Renal pelvis (tissue), 12 donors: ENCODE measurements at places on chromosomes 3 and 15.

- DNase-seq: no peak
Observed at GRCh38 chr3:194906229-194906629, 220.5 kb downstream of the FAM43A start.

- DNase-seq: no peak
Observed at GRCh38 chr3:128436214-128436613, 30.5 kb downstream of the DNAJB8 start.

- DNase-seq: no peak
Observed at GRCh38 chr3:36741285-36741684, 23.1 kb downstream of the DCLK3 start.

- DNase-seq: peak; percentile 11
Observed at GRCh38 chr15:61731099-61731498, 329.1 kb downstream of the VPS13C start.

DNA sequence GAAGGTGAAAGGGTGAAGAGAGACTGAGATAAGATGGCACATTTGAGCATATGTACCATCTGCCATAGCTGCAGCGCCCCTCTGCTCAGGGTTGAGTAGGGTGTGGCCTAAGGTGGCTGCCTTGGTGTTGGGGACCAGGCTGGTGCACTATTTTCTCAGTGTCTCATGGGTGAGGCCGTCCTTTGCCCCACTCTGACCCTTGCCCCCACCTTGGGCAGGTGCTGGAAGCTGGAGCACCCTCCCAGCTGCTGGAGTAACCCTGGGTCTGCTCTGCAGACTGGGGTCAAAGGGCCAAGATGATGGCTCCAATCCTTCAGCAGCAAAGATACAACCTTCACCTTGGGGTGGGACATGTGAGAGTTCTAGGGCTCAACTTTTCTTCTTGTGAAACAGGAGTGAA is 69.2 kb downstream of the DAPK2 start:
- DNase-seq: no peak

DNA sequence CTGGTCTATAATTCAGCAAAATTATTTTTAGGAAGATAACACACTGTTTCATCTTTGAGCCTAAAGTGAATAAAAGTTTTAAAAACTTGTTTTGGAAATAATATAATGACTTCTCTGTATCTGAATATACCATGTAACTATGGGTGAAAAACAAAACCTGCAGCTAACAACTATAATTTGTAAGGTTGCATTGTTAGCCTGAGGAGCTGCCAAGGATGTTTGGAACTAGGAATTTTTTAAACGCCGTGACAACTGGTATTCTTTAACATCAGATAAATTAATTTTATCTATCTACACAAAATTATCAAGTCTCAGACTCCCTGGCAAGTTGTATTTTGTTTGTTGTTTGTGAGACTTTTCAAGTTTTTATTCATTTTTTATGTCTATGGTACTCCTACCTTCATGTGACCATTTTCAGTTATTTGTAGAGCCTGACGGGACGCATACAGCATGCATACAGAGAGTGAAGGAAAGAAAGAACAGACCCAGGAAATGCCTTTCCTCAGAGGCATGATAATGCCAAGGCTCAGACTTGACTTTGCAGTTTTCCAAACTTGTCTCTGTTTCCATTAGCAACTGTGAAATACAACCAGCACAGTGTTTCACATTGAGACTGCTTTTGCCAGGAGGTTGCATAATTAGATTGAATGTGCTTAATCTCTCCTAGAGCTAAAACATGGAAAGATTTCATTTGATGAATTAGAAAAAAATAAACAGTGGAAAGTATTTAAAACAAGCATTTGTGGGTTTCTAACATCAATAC is 60.8 kb upstream of the ARHGEF26 start:
- DNase-seq: peak; percentile 9

- DNase-seq: no peak
Observed at GRCh38 chr3:111750278-111750884, 108.7 kb upstream of the PHLDB2 start.

- no peak for DNase-seq
Observed at GRCh38 chr3:187798531-187799530, 53.6 kb upstream of the BCL6 start.

GRCh38 chr3:9280451-9281219 is 31.2 kb upstream of the SRGAP3 start:
- peak; percentile 17 for DNase-seq

- DNase-seq: peak; percentile 66
Observed at GRCh38 chr3:124995460-124995994, 60.3 kb downstream of the HEG1 start.

DNA sequence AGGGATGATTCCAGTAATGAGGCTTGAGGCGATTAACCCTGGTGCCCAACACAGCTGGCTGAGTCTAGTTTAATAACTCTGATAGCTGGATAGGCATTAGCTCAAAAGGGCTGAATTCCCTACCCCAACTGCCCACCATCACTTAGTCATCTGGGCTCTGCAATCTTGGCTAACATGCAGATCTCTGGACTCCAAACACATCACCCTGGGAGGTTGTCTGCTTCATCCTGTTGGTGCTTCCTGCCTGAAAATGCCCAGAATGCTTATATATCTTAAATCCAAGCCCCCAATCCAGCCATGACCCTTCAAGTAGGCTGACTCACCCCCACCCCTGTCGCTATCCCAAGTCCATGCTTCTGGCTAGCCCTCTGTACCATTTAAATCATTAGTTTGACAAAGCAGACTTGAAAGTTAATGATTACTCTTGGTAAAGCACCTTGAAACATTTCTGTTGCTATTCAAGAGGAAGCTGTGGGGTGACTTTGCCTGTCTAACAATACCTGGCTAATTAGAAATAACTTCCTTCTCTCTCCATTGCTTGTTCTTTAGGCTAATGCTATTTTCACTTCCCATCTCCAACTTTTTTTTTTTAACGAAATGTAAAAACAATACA is 107.0 kb upstream of the RORA start:
- no peak for DNase-seq

- DNase-seq: no peak
Observed at GRCh38 chr3:54374214-54374852, 252.0 kb downstream of the CACNA2D3 start.

- peak; percentile 80 for DNase-seq
Observed at GRCh38 chr15:101641129-101641764, 10.9 kb downstream of the TM2D3 start.

DNA sequence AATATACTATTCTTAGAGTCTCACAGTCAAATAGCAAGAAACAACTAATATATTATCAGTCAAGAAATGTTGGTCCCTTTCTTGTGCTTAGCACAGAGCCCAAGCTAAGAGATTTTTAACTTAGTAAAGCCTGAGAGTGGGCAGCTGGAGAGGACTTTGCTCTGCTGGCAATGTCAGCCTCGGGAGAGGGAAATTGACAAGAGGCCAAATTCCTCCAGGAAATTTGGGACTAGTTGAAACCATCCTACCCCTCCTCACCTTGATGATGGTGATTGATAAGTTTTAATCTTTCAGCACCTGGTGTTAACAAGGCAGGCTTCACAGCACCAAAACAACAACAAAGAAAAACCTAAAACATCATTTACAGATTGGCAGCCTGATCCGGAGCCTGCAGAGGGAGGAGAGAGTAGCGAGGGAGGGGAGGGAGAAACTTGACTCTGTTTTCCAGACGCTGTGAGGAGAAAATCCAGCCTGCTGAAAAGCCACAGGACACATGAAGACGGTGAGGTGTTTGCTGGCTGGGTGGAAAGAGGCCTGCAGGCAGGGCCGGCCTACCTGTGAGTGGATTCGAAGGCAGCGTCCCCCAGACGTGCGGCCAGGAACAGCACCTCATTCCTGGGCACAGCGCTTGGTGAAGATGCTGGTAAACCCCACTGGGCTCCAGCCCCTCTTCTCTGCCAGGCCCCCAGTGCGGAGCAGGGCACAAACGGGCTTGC is 150.9 kb downstream of the LRRC28 start:
- DNase-seq: no peak

DNA sequence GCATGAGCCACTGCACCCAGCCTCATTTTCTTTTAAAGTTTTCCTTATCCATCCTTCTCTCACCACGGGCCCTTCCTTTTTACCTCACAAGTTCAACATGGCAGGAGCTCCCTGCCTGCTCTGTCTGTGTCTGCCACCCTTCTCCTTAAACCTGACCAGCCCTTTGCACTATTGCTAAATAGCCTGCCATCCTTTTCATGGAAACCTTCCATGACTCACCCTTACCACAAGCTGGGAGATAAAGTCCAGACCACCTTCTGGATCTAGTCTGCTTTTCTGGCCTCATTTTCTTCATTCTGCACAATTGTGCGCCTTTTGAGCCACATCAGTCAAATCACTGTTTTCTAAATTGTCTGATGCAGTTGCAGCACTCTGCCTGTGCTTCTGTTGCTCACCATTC is 8.9 kb downstream of the PARP14 start:
- no peak for DNase-seq

DNA sequence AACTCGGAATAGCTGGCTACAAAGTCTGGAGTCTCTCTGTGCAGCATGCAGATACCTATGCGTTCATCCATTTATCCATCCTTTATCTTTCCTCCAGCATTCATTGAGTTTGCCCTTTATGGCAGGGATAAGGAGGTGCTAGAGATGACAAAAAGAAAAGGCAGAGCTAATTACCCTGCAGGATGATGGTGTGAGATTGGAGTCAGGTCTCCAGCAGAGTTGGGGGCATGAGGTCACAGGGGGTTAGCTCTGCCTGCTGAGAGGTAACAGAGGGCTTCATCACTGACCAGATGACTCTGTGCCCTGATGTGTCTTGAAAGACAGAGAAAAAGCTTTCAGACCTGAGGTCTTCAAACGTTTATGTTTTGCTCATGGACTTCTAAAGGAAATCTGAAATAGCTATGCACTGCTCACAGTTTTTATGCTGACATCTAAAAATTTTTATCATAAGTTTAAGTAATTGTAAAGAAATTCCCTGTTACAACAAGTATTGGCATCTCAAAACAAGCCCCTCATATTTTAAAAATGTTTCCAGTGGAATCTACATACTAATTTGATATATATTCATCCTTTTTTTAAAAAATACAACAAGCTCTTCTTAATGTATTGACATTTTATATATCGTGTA is 132.3 kb upstream of the ANKRD28 start:
- no peak for DNase-seq

DNA sequence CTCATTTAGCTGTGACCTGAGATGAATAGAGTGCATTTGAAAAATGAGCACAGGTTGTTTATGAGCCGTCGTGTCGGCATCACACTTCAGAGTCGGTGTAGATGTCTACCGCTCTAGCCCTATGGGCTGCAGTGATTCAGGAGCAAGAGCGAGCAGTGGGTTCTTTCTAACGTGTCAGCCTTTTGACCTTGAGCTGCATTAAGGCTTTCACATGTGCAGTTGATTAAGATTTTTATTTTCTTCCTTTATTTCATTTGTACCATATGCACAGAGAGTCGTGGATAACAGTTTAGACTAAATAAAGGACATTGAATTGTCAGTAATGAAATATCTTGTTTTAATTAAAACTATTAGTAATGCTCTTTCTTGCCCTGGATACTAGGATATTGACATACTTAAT is 368.2 kb downstream of the PTPRG start:
- no peak for DNase-seq

DNA sequence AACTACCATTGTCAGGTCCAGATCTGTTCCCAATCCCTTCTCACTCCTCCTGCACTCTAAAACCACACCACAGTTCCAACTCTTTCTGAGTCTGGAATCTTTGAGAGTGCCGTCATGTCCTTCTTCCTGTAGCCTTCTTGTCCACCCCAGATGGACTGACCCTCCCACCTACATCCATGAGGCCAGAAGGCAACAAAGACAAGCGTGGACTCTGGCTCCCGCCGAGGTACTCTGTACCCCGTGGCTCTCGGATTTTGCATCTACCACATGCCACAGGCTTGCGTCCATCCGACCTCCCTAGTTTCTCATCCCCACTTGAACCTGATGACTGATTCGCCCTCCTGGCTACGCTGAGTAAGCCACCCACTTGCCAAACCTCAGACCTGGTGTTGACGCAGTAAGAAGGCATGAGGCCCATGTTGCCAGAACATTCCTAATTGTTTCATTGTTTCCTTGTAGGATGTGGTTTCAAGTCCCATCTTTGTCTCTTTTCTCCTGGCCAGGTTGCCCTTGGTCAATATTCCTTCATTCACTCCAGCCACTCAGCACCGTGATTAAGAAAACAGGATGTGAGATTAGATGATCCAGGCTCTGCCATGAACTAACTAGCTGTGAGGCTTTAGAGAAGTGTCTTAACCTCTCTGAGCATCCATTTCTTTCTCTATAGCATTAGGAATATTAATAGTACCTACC is 1.1 kb upstream of the ZBTB38 start:
- no peak for DNase-seq

GRCh38 chr15:64246364-64247189 is 83.8 kb upstream of the PPIB start:
- DNase-seq: no peak

DNA sequence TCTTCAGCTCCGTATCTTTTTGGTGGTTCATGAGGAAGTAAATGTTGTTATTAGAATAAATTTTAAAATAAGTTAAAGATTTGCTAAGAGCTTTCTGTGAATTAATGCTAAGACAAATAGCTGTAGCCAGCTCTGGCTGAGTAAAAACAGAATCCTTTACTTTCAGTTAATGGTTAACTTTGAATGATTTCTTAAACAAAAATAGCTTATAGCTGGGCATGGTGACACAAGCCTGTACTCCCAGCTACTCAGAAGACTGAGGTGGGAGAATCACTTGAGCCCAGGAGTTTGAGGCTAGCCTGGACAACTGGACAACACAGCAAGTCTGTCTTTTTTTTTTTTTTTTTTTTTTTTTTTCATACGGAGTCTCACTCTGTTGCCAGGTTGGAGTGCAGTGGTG is 25.0 kb downstream of the TCAIM start:
- no peak for DNase-seq

DNA sequence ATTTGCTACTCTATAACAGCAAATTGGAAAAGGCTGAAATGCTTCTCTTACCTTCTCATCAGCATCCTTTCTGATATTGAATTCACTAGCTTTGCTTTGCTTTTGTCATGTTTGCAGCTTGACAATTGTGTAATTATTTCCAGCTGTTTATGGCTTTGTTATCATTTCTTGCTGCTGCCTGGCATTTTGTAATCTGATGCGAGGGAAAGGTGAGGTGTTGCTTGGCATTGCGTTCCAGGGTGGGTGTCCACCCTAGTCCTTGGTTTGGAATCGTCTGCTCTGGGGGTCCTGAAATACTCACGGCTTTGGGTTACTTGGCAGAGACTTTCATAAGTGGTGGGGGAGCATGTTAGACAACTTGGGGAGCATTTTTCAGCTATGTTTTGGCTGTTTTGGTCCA is 2.9 kb downstream of the CACNA2D3 start:
- DNase-seq: no peak

DNA sequence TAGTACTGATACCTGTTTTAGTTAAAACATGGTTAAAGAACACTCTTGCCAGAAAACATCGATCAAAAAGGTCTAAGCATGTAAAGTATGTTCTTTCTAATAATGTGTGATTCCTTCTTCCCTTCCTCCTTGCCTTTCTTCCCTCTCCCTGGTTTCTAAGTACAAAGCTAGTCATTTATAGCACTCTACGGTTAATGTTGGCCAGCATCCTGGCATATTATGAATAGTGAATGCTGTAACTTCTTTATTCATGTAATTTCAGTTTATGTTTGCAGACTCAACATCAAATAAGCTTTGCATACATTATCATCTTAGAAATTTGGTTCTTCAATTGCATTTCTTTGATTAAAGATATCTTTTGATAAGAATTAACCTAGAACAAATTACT is 27.1 kb downstream of the P2RY12 start:
- DNase-seq: no peak

GRCh38 chr3:50572158-50572557 is 2.8 kb downstream of the HEMK1 start:
- peak; percentile 59 for DNase-seq
